ENCODE measurements at places on chromosomes 2 and 18.

DNA sequence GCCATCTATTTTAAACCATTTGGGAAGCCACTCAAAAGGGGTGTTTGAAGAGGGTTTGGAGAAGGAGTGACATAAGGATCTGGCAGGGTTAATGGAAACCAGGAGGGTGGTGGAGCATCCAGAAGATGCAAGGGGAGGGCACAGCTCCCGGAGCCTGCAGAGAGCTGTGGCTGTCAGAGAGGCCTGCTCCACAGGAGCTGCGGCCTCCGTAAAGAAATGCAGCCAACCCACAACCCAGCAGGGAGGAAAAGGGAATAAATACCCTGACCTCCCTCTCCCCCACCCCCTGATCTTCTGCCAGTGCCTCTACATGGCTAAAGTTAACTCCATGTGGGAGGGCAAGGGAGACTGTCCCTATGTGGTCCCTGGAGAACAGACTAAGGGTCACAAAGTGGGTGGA is 567.1 kb upstream of the POU3F3 start:
- peak; percentile 28 for DNase-seq

GRCh38 chr18:73933685-73934084 is 213.9 kb downstream of the FBXO15 start:
- DNase-seq: no peak

DNA sequence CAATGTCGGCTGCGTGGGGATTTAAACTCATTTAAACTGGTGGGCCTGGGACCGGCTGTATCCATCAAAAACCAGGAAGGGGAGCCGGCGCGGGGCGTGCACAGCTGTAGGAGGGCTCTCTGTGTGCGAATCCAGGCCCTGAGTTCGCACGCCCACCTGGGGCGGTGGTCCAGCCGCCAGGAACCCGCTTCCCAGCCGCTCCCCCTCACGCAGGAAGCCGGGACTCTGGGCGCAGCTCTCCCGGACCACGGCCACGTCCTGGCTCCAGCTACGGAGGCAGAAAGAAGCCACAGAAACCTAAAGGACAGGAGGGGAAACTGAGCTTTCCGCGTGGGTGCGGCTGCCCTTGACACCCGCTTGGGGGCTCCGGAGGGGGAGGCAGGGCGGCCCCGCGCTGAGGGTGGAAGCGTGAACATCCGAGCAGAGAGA is 80.6 kb downstream of the GFPT1 start:
- no peak for DNase-seq

- DNase-seq: no peak
Observed at GRCh38 chr2:43708178-43708577, 31.9 kb upstream of the C1GALT1C1L start.

DNA sequence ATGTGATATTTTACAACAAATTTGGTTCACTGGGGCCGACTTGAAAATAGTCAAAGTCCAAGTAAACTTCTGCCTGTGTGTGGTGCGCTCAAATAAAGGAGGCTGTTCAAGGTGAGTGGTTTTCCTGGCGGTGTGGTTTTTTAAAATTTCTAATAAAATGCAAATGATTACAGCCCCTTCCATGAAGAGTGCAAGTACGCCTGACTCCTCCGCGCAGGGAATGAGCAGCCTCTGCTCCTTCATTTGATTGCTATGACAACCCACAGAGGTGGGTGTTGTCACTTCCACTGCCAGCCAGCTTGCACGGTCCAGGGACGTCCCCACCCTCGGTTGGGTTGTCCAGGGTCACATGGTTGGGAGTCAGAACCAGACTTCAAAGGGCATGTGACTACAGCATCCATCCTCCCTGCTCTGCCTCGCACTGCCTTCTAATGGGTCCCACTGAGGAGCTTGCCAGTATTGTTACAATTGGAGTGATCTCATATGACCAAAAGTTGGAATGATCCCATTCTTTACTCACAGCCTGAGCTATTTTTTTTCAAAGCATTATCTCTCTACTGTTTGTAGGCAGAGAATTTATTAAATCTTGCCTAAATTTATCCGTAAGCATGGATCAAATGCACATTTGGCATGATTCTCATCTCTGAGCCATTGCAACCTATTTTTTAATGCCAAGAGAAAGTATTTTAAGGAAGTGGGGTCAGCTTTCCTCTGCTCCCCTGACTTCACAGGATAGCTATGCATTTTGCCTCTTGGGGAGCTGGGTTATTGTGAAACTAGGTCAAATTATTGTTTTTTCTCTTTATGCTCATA is 121.3 kb downstream of the AGAP1 start:
- DNase-seq: no peak

DNA sequence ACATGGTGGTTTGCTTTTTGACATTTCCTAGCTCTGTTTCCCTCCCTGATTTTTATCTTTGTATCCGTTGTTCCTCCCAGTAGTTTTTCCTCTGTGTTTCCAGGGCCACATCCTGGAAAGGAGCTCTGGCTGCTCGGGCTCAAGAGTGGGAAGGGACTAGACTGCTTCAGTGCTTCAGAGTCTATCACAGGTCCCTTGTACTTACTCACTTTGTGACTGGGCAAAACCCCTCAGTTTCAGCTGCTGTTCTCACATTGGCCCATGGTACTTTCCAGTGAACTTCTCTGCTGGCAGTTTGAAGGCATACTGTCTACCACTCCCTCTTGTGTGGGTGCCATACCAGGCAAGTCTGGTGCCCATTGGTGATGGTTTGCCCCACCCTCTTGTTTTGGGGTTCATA is 7.5 kb upstream of the STAMBP start:
- DNase-seq: no peak

DNA sequence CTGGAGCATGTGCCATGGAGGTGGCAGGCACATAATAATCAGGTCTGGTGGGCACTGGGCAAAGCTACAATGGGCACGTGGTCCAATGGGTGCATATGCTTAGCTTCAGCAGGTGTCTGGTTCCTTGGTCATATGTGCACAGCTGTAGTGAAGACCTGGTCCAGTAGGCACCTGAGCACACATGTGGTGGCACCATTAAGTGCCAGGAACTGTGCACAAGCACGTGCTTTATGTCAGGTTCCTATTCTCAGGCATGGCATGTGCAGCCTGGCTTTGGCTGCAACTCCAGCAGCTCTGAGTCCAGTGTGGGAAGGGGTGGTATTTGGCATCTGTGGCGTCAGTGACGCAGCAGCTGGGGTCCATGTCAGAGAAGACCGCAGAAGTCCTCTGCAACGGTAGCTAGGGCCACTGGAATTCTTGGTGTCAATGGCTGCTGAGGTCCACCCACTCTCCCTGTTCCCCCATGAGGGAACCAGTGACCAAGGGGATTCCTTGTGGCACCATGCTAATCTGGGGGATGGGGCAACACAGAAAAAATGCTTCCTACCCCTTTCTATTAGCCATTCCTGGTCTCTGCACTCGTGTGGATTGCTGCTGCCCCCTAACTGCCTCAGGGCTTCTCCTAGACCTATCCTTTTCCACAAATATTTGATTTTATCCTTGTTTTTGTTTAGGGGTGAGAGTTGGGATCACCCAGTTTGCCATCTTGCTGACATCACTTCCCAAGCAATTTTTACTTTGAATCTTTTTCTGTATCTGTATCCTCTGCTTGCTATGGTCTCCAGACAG is 262.9 kb upstream of the MAP2 start:
- DNase-seq: no peak

DNA sequence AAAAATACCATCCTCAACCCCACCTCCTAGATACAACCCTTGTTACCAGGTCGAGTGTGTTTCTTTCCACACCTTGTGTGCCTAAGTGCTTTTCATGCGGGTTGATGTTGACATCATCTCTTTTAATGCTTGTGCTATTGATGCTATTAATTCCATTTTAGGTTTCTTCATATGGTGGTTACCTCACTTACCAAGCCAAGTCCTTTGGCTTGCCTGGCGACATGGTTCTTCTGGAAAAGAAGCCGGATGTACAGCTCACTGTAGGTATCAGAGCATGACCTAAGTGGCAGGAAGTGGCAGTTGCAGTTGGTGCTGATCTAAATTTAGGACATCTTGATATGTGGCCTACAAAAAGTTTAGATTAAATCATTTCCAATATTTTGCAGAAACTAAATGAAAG is 149.9 kb upstream of the TTC39C start:
- no peak for DNase-seq

- DNase-seq: no peak
Observed at GRCh38 chr2:159072795-159073194, 104.4 kb downstream of the TANC1 start.

DNA sequence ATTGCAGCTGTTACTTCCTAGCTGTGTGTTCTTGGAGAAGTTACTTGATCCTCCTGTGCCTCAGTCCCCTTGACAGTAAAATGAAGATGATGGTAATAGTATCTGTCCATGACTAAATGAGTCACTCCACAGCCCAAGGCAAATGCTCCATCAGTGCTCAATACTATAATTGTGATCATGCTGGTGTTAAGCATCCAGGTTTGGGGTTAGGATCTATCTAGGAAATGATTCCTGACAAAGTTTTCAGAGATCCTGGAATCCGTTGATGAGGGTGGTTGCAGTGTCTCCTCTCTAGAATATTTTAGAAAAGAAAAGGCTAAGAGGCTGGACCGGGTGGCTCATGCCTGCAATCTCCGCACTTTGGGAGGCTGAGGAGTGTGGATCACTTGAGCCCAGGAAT is 2.7 kb upstream of the PRELID3A start:
- DNase-seq: no peak

DNA sequence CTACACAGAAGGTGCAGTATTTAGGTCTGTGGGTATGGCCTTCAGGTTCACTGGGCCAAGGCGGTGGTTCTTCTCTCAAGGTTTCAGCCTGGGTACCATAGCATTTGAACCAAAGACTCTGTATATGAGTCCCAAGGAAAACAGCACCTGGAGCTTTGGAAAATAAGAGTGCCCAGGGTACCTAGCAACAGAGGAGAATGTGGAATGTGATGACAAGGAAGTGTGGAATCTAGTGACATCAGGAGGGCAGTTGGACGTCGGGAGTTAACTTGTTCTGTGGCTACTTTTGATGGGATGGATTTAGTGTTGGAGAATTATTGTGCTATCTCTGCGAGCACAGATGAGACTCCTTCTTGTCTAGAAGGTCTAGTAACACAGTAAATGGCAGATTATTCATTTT is 201.2 kb downstream of the NOL4 start:
- DNase-seq: peak; percentile 12

GRCh38 chr2:33616873-33617272 is 17.8 kb upstream of the FAM98A start:
- DNase-seq: no peak

DNA sequence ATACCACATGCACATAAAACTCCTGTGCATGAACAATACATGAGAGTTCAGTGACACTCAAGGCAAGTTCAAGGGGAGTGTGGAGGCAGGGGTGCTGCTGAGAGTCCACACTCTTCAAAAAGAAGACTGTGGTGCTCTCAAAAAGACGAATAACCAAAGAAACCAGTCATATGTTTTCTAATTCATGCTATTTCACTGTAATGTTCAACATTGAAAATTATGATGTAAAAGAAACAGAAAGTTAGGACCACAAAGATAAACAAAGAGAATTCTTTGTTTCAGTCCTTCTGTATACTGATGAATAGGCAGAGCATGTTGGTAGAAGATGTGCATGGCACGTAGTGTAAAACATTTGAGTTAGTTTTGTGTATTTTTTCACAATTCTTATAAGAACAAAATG is 864.2 kb upstream of the LRATD1 start:
- no peak for DNase-seq

GRCh38 chr2:213757525-213757924 is 473.3 kb downstream of the SPAG16 start:
- DNase-seq: no peak

GRCh38 chr2:42722320-42723190 is 41.4 kb downstream of the OXER1 start:
- DNase-seq: no peak

DNA sequence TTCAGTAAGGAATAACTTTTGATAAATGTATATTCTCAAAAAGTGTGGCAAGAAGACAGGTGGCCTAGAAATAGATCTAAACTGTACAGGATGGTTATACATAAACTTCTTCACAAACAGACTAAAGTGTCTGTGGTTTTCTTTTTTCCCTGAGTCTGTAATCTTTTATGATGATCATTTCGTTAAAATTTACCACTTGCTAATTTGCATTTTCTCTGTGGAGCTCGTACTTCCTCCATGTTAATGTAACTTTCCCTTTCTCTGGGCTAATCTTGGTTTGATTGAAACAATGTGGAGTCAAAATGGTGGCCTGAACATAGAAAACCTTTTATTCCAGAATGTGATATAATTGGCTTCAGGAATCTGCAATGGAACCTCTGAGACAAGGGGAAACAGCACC is 166.2 kb downstream of the FTCDNL1 start:
- no peak for DNase-seq

GRCh38 chr2:121480826-121481225 is 49.9 kb upstream of the RNU4ATAC start:
- DNase-seq: no peak

DNA sequence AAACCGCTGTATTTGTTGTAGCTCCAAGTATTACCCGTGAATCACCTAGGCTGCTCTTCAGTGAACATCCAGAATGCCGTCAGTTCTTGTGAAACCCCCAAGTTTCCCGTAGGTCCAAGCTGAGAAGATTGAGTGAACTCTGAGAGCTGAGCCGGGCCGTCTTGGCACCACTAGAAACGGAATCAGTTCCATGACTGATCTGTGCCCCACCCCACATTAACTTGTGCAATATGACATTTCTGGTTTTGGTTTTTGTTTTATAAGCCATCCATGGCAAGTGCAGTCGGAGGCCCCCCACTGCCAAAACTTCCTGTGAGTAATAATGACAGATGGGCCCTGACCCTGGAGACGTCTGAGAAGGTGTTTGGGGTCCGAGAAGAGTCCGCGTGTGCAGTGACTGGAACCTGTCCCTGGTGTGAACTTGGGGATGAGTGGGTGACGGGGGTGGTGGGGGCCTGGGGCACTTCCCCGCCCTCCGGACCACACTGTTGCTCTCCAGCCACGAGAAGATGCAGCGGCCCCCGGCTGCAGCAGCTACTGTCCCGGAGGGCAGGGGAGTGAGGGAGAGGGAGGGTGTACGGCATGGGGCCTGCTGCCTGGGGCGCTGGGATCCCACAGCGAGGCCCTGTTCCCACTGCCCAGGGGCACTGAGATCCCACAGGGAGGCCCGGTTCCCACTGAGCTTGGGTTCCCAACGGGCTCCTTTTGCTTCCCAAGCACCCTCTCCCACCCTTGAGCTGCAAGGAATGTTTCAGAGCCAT is 26.5 kb downstream of the NFATC1 start:
- DNase-seq: no peak

- DNase-seq: peak; percentile 3
Observed at GRCh38 chr2:164651361-164651760, 30.1 kb upstream of the GRB14 start.

All from iPS DF 19.7 (cell line).